GM20000 (cell line): ENCODE measurements at places on chromosomes 7 and 10.

- DNase-seq, result no peak
Measured at GRCh38 chr7:142709921-142710320, 39.4 kb upstream of the PRSS1 start.

- DNase-seq, result peak; percentile 54
Measured at GRCh38 chr10:5583525-5584175, 58.9 kb downstream of the CALML3 start.

DNA sequence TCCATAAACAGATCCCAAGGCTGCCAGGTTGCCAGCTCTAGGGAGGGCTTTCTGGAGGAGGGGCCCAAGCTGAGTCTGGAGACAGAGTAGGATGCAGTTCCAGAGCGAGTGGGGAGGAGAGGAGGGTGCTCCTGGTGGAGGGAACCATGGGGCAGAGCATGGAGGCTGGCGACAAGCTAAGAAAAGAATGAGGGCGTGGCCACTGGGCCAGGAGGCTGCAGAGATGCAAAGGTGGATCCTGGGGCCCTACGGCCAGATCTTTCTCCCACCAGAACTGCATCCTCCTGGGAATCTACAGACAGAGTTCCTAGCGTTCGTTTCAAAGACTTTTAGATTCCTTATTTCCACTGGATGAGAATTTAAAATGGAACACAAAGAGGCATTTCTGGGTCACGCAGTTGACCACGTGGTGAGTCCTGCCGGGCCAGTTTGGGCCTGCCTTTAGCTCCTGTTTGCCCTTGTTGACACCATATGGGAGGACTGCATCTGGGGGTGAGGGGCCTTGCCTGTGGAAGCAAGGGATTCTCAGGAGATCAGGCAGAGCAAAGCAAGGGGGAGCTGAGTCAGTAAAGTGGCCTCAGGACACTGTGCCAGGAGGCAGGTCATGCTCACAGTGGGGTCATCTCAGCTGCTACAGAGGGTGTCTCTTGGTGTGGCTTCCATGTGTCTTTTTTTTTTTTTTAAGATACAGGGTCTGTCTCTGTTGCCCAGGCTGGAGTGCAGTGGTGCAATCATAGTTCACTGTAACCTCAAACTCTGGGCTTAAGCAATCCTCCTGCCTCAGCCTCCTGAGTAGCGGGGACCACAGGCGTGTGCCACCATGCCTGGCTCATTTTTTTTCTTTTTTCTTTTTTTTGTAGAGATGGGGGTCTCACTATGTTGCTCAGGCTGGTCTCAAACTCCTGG lies 137.8 kb downstream of the SH3PXD2A start:
- no peak for DNase-seq

DNA sequence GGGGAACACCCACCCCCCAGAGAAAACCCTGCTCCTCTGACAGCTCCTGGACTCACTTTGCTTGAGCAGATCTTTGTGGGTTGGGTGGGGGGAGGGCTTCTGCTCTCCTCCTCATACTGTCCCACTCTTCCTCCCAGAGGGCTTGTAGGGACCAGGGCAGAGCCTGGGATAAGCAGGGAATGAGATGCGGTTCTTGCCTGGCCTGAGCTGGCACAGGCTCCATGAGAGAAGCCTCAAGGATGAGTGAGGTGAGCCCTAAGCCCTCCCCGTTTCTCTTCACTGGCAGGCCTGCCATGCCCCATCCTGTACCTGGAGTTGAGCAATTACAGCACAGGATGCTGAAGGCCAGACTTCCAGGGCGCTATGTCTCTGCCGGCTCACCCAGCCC lies 134.7 kb downstream of the ADAM12 start:
- no peak for DNase-seq

GRCh38 chr7:117186218-117187010 lies 136.4 kb downstream of the WNT2 start:
- DNase-seq, result no peak

- DNase-seq, result peak; percentile 62
Measured at GRCh38 chr10:95245425-95246055, 45.3 kb downstream of the PDLIM1 start.

- DNase-seq, result no peak
Measured at GRCh38 chr10:99523251-99523773, 9.4 kb upstream of the NKX2-3 start.

- DNase-seq, result no peak
Measured at GRCh38 chr7:84183741-84184140, 10.8 kb downstream of the SEMA3A start.

DNA sequence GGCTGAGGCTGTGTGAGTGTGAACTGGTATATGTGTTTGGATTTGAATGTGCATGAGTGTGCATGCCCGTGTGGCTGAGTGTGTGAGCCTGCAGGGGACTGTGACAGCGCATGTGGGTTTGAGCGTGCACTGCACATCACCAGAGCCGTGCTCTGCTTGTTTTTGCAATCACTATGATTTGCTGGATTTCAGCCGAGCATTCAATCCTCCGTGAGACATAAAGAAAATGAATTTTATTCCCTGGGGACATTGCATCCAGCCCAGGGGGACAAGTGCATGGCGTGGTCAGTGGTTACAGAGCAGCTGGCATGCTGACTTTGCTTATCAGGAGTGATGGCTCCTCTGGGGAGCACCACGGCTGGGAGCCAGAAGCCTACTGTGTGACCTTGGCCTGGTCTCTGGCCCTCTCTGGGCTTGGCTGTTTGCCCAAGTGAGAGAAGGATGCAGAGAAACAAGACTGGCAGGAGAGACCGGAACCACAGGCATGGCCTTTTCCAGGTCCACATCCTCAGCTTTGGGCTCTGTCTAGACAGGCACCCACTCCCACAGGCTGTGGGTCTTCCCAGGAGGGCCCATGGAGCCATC lies 160.2 kb upstream of the UNC5B start:
- no peak for DNase-seq

- no peak for DNase-seq
Measured at GRCh38 chr7:70356085-70356786, 758.0 kb downstream of the AUTS2 start.

GRCh38 chr7:114874170-114874569 lies 47.7 kb upstream of the MDFIC start:
- DNase-seq, result no peak

- DNase-seq, result no peak
Measured at GRCh38 chr7:149385195-149385950, 75.5 kb downstream of the ZNF777 start.

DNA sequence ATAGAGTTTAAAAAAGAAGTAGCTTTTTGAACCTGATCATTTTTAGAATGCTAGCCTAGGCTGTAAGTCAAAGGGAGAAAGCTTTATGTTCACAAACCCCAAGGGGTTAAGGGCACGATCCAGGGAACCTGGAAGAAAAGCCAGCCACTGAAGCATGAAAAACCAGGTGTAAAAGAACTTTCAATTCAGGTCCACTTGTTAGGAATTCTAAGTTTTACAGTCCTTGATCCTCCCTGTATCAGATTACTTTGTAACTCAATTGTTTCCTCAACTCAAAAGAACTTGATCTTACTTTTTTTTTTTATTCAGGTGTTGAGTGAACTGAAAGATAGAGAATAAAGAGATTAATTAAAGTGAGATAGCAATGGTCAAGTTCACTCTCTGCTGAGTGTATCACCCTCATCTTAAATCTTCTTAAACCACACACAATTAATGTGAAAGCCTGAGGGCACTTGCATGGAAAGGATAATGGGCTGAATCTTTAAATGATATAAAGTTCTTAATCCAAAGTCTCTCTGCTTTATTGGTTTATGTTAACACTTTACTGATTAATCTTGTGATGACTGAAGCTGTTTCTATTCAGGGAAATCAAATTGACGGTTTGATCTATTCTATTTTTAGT lies 672.2 kb upstream of the LRRN3 start:
- no peak for DNase-seq

- DNase-seq, result no peak
Measured at GRCh38 chr7:141480953-141481352, 70.3 kb upstream of the AGK start.

GRCh38 chr10:54665095-54665494 lies 135.9 kb downstream of the PCDH15 start:
- DNase-seq, result no peak

- no peak for DNase-seq
Measured at GRCh38 chr7:73888959-73889358, 28.0 kb downstream of the TMEM270 start.

DNA sequence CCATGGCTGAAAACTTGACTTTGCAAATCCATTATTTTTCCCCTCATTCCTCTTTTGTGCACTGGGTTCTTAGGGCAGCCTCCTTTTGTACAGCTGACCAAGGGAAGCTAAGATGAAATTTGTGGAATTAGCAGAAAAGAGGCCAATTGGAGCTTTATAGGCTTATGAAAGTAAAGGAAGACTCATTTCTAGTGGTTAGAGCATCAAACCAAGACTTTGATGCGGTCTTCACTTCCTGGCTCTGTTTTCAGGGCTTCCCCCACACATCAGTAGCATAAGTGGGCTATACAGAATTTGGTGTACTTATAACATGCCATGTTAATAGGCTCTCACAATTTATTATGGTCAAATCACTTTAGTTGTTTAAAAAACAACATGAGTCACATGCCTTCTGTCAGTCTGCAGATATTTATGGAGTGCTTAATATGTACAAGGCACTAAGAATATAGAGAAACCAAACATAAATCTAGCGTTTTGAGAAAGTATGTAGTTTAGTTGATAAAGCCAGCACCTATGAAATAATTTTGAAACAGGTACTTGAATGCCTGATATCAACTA lies 5.7 kb downstream of the AUTS2 start:
- peak; percentile 62 for DNase-seq

- no peak for DNase-seq
Measured at GRCh38 chr10:11058965-11059364, 41.3 kb downstream of the CELF2 start.

DNA sequence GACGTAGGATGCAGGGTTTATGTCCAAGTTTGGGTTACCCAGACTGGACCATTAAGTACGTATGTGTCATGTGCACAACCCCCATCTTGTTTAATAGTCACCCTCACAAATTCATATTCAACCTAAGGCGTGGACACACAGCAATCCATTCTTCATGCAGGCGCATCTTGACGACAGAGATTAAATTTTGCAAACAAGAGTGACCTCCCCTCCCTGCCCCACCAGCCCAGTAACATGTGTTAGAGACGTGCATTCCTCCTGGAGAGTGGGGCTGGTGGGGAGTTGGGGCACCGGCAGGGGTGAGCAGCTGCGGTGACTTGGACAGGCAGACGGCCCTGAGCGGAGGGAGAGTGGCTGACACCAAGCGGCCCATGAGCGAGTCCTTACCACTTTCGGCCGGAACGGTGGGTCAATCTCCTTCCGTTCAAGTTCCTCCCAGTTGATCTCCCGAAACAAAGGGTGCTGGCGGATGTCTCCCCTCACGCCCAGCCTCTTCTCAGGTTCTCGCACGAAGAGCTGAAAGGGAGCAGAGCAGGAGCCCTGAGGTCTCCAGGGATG lies 149.6 kb downstream of the PRKCQ start:
- DNase-seq, result no peak

- no peak for DNase-seq
Measured at GRCh38 chr7:25659841-25660240, 431.6 kb upstream of the NPVF start.

DNA sequence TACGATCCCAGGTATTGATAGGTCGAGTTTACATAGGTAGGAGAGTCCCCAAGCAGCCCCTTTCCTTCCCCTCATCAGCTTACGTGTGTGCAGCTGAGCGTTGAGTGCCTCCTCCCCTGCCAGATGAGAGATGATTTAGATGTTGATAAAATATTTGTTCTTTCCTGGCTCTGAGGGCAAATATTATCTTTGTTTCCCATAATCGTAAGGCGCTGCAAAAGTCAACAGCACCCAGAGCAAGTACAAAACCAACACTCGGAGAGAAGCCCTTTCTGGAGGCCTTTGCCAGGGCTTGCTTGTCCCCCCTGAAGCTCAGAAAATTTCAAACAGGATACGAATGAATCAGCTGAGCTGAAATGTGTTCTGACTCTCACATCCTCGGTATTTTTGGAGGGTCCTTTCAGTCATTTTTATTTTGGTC lies 683.2 kb downstream of the LRMDA start:
- no peak for DNase-seq

DNA sequence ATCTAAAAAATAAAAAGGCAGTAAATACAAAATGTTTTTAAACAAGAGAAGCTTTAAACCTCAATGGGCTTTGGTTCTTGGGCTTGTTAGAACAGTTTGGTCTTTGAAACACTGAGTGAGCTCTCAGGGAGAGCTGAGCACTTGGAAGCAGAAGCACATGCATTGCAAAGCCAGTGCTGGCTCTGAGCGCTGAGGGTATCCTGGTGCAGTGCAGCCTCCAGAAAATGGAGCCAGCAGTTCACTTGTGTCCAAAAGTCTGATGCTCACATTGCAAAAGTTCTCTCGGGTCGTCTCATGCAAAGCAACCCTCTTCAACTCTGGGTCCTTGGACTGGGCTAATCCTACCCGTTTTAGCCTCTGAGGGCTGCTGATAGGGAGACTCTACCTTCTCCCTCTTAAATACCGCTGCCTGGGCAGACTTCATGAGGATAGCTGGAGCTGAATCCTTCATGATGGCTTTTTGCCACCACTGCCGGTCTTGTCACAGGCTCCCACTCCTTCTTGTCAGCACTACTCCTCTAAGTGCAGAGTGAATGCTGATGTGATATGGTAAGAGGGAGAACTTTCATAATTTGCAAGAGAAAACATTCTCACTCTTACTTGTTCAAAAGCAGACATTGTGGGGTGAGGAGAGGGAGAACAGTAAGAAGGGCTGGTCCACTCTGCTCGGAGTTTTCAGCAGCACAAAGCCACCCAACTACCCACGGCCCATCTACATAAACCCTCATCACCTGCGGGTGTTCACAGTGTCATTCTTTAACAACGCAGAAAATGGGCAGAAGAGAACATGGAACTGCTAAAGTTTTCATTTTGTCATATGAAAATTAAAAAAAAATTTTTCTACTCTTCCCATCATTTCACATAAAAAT lies 42.2 kb upstream of the BMPER start:
- no peak for DNase-seq

DNA sequence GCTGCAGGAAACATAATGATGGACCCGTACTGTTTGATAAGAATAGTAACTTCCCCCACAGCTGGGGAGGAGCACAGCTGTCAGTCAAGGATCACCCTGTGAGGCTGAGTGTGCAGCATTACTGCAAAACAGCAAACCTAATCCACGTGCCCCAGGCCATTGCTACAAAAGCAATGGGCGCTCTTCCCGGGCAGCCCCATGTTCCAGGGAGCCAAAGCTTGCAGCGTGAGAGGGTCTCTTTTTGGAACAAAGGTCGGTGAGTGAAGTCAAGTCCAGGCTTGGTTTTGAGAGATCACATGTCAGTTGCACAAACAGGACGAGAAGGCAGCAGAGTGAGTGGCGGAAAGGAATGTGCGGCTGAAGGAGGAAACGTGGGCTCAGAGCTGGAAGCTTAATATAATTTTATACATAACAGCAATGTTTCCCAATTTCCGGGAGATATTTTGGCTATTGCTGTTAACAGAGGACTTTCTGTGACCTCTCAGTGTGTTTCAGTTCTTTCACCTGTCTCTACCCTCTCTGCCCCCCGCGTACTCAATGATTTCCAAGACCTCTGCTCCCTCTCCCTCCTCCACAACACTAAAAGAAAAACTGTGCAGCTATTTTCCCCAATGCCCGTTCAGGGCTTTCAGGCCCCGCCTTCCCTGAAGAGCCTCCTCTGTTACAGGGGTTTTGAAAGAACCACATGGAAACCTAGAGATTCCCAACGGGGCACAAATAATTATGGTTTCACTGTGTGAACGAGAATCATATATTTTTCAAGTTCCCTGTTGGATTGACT lies 128.9 kb downstream of the MTPAP start:
- peak; percentile 26 for DNase-seq
